ENCODE measurements at places on chromosomes 3 and 15.

DNA sequence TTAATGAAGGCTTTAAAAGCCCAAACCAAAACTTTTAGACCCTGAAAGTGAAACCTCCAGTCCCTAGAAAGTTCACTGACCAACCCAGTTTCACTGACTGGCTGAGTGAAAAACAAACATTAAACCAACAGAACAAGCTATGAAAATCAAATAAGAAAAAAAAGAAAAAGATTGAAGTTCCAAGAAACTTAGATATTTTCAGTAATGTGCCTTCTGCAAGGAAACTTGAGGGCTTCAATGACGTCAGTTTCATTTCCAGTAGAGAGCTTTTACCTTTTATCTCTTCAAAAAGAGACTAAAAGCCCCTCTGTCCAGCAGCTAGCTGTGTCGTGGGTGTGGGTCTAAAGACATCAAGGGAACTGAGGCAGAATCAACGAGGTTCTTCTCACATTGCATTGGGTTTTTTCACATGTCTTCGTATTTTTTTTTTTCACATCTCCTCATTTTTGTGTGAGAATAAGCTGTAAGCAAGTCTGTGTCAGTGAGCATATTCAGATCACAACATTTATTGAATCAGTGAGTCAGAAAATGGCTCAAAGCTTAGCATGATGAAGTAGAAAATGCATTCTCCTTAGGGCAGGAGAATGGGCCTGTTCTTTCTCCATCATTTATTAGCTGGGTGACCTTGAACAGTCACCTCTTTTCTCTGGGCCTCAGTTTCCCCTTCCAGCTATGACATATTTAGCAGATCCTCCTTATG lies 54.8 kb upstream of the BCL6 start:
- DNase-seq = no peak

DNA sequence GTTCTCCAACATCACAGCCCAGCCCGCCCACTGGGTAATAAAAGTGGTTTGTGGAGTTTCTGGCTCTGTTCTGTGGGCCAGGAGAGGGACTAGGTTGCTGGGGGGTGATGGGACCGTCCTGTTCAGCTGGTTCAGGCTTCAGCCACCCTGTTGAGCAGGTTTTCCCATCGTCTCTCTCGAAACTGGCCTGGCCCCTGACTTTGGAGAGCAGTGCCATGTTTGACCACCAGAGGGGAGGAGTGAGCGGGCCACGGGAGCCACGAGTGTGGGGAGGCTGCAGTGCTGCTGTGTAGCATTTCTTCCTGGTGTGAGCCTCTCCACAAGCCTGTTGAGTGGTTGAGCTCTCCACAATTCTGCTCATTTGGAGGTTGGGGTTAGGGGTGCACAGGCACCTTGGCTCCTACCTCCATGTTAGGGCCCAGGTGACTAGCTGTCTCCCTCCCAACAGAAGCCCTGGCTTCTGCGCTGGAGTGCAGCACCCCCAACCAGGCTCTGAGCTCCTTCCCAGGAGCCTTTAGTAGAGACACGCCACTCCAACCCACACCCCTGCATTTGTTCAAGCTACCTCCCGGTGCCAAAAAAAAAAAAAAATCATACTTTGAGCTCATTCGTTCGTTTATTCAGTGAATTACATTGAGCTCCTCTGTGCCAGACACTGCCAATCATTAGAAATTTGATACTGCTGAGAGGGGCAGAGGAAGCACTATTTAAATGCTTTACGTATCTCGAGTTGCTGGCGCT lies 13.9 kb downstream of the SPINT1 start:
- peak; percentile 72 for DNase-seq

GRCh38 chr3:37017683-37018082 lies 24.4 kb downstream of the MLH1 start:
- no peak for DNase-seq

DNA sequence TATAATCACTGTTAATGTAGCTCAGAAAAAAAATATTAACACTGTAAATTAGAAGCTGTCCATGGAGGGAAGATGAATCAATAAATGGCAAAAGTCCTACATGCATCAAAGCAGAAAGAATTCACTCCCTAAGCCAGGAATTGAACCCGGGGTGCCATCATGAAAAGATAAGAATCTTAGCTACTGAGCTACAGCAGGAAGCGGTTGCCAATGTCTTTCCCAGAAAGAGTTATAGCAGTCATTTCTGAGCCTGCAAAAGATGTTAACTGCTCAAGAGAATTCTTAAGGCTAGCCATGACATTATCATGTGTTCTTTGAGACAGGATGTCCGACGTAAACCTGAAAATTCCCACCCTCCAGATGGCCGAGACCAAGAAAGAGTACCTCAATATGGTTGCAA lies 47.4 kb upstream of the MKRN3 start:
- DNase-seq = no peak

DNA sequence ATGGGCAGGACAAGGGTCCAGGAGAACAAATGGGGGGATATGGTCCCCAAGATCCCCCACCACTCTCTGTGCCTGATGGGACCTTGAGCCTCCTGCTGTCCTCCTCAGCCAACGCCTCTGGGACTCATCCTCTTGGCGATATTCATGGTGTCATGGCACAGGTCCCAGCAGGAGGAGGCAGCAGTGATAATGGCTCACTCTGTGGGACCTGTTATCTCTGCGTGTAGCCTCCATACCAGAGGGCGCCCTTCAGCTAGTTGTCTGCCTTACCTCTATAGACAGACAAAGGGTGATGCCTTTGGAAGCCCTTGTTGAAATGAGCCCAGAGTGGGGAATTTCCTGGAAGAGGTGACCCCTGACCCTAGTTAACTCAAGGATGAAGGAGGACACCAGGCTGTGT lies 7.4 kb downstream of the ZBTB47 start:
- DNase-seq = peak; percentile 32

GRCh38 chr15:96261575-96262034 lies 68.9 kb upstream of the NR2F2 start:
- DNase-seq = no peak

GRCh38 chr3:56123487-56123886 lies 344.8 kb downstream of the ERC2 start:
- DNase-seq = no peak

GRCh38 chr3:11509173-11510000 lies 134.3 kb downstream of the VGLL4 start:
- peak; percentile 93 for DNase-seq

- no peak for DNase-seq
Observed at GRCh38 chr3:171494457-171495109, 34.4 kb upstream of the TNIK start.

GRCh38 chr3:137766041-137766875 lies 2.1 kb downstream of the SOX14 start:
- DNase-seq = no peak

GRCh38 chr15:83869341-83869740 lies 215.4 kb downstream of the ADAMTSL3 start:
- no peak for DNase-seq

DNA sequence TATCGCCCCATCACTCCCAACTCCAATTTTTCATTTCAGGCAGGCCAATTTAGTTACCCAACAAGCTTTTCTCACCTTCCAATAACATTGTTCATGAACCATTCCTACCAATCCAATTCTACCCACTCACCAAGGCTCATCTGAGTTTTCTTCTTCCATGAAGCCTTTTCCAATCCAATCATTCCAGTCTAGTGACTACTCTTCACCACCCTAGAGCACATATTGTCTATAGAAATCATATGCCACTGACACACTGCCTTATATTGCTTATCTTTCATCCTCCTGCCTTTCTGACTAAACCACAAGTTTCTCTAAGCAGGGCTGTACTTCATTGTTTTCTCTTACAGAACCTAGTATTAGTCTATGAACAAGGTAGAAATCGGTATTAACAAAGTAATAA lies 11.4 kb downstream of the CCDC14 start:
- DNase-seq = peak; percentile 86
